ENCODE measurements at places on chromosomes 12 and 14. TPM values are rescaled to one million over a fixed set of nuclear protein-coding genes. Genes with fewer than 3 reads are reported as not detected.

Gene COX14
- total RNA-seq: 45.0 TPM

Gene USP44
- 3.8 TPM for total RNA-seq

Gene TMEM132D
- total RNA-seq: not detected

Gene CD163L1
- not detected for total RNA-seq

Gene DHH
- 0.07 TPM for total RNA-seq

DNA sequence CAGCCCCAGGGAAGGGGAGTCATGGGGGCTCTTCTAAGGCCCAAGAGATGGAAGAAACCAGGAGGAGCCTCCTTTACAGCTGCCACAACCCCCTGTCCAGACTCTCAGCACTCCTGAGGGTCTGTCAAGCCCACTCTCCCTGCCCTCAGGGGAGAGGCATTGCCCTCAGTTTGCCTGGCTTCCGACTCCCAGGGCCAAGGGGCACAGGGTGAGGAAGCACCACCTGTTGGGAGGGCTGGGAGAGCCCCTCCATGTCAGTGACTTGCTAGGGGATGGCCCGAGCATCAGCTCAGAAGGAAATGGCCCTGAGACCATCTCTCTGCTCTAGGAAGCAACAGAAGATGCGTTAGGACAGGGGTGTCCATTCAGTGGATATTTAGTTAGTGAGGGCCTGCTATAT, 36.1 kb downstream of the LTBP2 start:
- peaks cover 43% of the 10 kb centered on the region for H3K4me1 ChIP-seq
- H3K4me3 ChIP-seq: no peak overlapping the region
- peaks cover 18% of the 10 kb centered on the region for H3K27me3 ChIP-seq

- H3K4me1 ChIP-seq: no peaks in the 10 kb centered on the region
- DNase-seq: no peak
- no peak overlapping the region for H3K4me3 ChIP-seq
Observed at GRCh38 chr12:76860256-76860655, 18.6 kb downstream of the CSRP2 start.

- H3K27me3 ChIP-seq: peaks cover 17% of the 10 kb centered on the region
- H3K27ac ChIP-seq: no peak overlapping the region
- DNase-seq: no peak
- peaks cover 2% of the 10 kb centered on the region for H3K4me1 ChIP-seq
Observed at GRCh38 chr12:65603438-65604351, 220.6 kb upstream of the HMGA2 start.

DNA sequence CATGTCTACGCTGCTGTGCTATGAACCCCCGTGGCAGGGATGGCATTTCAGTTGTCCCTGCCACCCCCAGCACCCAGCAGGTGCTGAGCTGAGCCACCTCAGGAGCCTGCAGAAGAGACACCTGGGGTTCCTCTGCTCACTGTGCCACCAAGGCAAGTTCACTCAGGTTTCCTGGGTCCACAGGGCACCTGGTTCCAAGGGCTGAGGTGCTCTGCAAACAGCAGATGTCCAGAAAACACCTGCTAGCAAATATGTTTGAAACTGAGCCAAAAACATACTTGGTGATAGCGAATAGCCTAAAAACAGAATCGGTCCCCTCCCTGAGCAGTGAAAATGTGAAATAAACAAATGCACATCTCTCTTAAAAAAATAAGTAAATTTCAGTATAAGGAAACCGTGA, 35.6 kb upstream of the GPR68 start:
- no peak overlapping the region for H3K27ac ChIP-seq
- no peak overlapping the region for H3K4me3 ChIP-seq
- DNase-seq: no peak
- no peaks in the 10 kb centered on the region for H3K27me3 ChIP-seq
- H3K4me1 ChIP-seq: peaks cover 9% of the 10 kb centered on the region

- H3K27ac ChIP-seq: no peak overlapping the region
- no peaks in the 10 kb centered on the region for H3K36me3 ChIP-seq
- no peak overlapping the region for H3K4me3 ChIP-seq
- peaks cover 16% of the 10 kb centered on the region for H3K4me1 ChIP-seq
- DNase-seq: no peak
Observed at GRCh38 chr14:55448141-55448614, 7.8 kb upstream of the TBPL2 start.

- no peaks in the 10 kb centered on the region for H3K27me3 ChIP-seq
- peak overlapping the region; percentile 79 for H3K27ac ChIP-seq
- H3K4me1 ChIP-seq: peaks cover 15% of the 10 kb centered on the region
- H3K4me3 ChIP-seq: no peak overlapping the region
- DNase-seq: no peak
Observed at GRCh38 chr14:95260537-95261361, 59.0 kb downstream of the CLMN start.

GRCh38 chr14:59823179-59823578, 47.4 kb downstream of the RTN1 start:
- no peak overlapping the region for H3K27ac ChIP-seq
- H3K27me3 ChIP-seq: no peaks in the 10 kb centered on the region
- H3K4me3 ChIP-seq: no peak overlapping the region
- H3K4me1 ChIP-seq: no peaks in the 10 kb centered on the region

- H3K4me3 ChIP-seq: peak overlapping the region; percentile 86
- H3K27ac ChIP-seq: peak overlapping the region; percentile 93
- peaks cover 6% of the 10 kb centered on the region for H3K36me3 ChIP-seq
- H3K4me1 ChIP-seq: peaks cover 22% of the 10 kb centered on the region
- no peaks in the 10 kb centered on the region for H3K27me3 ChIP-seq
Observed at GRCh38 chr14:50363714-50364111, 33.0 kb downstream of the CDKL1 start.

GRCh38 chr12:48826209-48826855, 8.0 kb downstream of the CACNB3 start:
- DNase-seq: no peak
- no peaks in the 10 kb centered on the region for H3K27me3 ChIP-seq
- no peak overlapping the region for H3K4me3 ChIP-seq
- peaks cover 27% of the 10 kb centered on the region for H3K36me3 ChIP-seq
- H3K4me1 ChIP-seq: no peaks in the 10 kb centered on the region

- no peaks in the 10 kb centered on the region for H3K27me3 ChIP-seq
- peaks cover 12% of the 10 kb centered on the region for H3K4me1 ChIP-seq
- H3K27ac ChIP-seq: no peak overlapping the region
- DNase-seq: no peak
Observed at GRCh38 chr12:131087991-131088700, 134.4 kb downstream of the ADGRD1 start.

DNA sequence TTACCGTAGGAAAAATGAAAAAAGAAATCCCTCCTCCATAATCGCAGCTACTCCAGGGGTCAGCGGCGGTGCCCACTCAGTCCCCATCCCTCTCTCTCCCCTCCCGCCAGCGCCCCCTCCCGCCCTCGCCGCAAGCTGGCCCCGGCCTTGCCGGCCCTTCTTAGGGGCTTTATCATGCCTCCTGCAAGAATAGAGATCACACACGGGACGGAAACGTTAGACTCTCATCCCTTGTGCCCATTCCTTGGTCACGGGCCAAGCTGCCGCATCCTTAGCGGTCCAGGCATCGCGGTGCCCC, 692 bp upstream of the COX14 start:
- H3K4me3 ChIP-seq: peak overlapping the region; percentile 95
- no peaks in the 10 kb centered on the region for H3K27me3 ChIP-seq

DNA sequence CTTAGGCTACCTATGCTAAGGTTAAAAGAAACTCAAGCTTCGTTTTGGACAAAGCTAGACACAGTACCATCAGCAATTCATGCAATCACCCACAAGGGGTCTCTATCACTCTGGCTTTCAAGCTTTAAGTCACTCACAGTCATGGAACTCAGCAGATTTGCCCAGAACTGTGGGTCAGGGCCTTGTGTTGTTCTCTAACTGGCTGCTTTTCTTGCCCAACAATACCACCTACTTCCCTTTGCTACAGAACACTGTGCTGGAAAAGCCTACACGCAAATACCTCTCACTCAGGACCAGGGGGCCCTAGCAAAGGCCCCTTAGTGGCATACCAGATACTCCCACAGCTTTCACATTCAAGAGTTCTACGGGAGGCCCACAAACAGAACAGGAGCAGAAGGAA, 9.1 kb downstream of the NEMP1 start:
- H3K27ac ChIP-seq: peak overlapping the region; percentile 89
- H3K27me3 ChIP-seq: no peaks in the 10 kb centered on the region
- H3K4me3 ChIP-seq: peak overlapping the region; percentile 61
- peak; percentile 90 for DNase-seq
- H3K36me3 ChIP-seq: peaks cover 62% of the 10 kb centered on the region
- H3K4me1 ChIP-seq: peaks cover 45% of the 10 kb centered on the region

- no peak overlapping the region for H3K4me3 ChIP-seq
- no peaks in the 10 kb centered on the region for H3K36me3 ChIP-seq
- no peak for DNase-seq
- H3K4me1 ChIP-seq: no peaks in the 10 kb centered on the region
- H3K27ac ChIP-seq: no peak overlapping the region
- no peaks in the 10 kb centered on the region for H3K27me3 ChIP-seq
Observed at GRCh38 chr12:42981379-42981778, 391.8 kb upstream of the PRICKLE1 start.

DNA sequence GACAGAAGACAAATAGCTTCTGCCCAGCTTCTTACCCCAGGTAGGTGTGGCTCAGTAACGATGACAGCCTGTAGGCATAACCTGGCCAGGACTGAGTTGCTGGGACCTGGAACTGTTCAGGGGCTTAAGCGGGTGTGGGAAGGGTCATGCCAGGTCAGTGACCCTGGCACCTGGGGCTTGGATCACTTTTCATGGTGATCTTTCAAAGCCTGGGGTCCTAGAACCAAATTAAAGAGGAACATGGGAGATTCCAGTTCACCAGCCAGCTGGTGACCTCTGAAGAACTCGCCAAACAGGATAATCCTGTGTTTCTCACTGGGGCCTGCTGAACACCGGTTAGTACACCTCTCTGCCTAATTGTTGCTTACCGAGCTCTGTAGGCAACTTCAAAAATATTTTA, 102.6 kb upstream of the LMNTD1 start:
- H3K27me3 ChIP-seq: peaks cover 5% of the 10 kb centered on the region
- DNase-seq: no peak
- H3K36me3 ChIP-seq: no peaks in the 10 kb centered on the region

DNA sequence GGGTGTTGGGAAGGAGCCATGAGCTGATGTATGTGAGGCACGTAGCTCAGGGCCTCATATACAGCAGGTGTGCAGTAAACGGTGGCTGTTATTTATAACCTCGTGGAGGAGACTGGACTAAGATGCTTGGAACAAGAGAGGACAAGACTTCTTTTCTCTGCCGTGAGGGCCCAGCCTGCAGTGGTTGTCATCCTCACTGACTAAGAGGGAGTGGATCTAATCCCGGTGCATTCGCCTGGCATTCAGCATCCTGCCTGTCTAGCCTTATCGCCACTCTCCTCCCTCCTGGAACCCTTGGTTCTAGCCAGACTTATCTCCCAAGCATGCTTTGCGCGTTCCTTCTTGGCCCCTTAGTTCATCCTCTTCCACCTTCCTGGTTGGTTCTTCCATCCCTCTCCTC, 3.9 kb downstream of the TSPAN9 start:
- H3K27me3 ChIP-seq: peaks cover 21% of the 10 kb centered on the region
- H3K27ac ChIP-seq: no peak overlapping the region
- no peak overlapping the region for H3K4me3 ChIP-seq
- H3K36me3 ChIP-seq: no peaks in the 10 kb centered on the region

- H3K36me3 ChIP-seq: no peaks in the 10 kb centered on the region
- no peaks in the 10 kb centered on the region for H3K4me1 ChIP-seq
- H3K27ac ChIP-seq: no peak overlapping the region
- no peaks in the 10 kb centered on the region for H3K27me3 ChIP-seq
- H3K4me3 ChIP-seq: no peak overlapping the region
Observed at GRCh38 chr12:18158774-18159557, 69.0 kb upstream of the RERGL start.

GRCh38 chr12:79174626-79175025, 310.1 kb downstream of the SYT1 start:
- no peaks in the 10 kb centered on the region for H3K27me3 ChIP-seq
- H3K36me3 ChIP-seq: no peaks in the 10 kb centered on the region
- DNase-seq: no peak
- H3K27ac ChIP-seq: no peak overlapping the region

DNA sequence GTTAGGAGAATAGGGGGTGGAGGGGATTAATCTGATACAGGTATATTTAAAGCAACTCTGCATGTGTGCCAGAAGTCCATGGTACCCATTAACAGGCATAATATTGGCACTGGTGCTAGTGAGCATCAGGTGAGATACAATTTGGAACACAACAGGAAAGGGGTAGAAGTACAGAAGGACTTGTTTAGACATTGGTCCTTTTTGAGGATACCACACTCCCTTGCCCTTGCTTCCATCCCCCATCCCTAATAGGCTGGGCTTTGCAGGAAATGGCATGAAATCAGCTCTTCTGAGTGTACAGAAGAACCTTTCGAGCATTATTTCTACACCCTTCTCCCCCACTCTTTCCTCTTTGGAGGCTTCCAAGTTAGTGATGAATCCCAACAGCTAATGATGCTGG, 16.4 kb downstream of the PCBP2 start:
- DNase-seq: no peak
- H3K4me1 ChIP-seq: peaks cover 19% of the 10 kb centered on the region
- H3K27ac ChIP-seq: no peak overlapping the region
- no peaks in the 10 kb centered on the region for H3K27me3 ChIP-seq

- peak overlapping the region; percentile 99 for H3K27ac ChIP-seq
- peaks cover 2% of the 10 kb centered on the region for H3K27me3 ChIP-seq
- DNase-seq: no peak
Observed at GRCh38 chr14:45253754-45254310, 830 bp upstream of the MIS18BP1 start.

DNA sequence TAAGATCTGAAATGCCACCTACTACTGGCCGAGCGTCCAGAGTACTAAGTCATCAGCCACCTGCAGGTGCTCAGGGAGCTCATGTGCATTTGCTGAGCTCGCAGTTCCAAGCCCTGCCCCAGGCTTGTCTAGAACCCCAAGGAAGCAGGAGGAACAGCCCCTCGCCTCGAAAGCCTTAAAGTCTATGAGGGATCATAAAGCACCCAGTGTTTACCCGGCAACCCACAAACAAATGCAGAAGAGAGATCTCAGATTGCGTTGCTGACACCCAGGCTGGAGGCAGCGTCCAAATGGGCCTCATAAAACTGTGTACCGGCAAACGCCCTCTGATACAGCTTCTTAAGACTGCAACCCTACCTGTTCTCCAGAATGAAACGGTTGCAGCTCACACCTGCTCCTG, 6.8 kb downstream of the KDM2B start:
- peaks cover 9% of the 10 kb centered on the region for H3K4me1 ChIP-seq
- H3K27me3 ChIP-seq: no peaks in the 10 kb centered on the region
- H3K27ac ChIP-seq: peak overlapping the region; percentile 25
- H3K36me3 ChIP-seq: peaks cover 36% of the 10 kb centered on the region

DNA sequence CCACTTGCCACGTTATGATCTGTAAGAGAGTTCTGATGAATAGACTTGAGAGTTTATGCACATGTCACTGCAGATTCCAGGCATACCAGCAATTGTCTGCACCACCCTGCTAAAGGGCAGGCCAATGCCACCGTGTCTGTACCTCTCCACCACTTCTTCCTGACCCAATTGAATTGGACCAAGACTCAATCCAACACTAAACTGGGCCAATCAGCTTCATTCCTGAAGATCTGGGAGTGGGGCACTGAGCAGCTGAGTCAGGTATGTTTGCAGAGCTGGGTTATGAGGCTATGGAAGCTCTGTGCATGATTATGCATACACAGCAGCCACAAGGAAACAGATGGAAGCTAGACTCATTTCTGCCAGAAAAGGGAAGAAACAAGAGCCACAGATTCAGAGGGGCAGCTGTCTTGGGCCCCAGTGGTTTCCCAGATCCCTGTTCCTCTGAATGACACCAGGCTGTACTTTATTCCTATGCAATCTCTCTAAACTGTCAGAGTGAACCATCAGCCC, 28.0 kb downstream of the DAO start:
- no peak overlapping the region for H3K27ac ChIP-seq
- DNase-seq: no peak
- no peaks in the 10 kb centered on the region for H3K4me1 ChIP-seq
- H3K4me3 ChIP-seq: no peak overlapping the region

- H3K27me3 ChIP-seq: peaks cover 10% of the 10 kb centered on the region
- H3K27ac ChIP-seq: no peak overlapping the region
- H3K4me1 ChIP-seq: no peaks in the 10 kb centered on the region
- no peak for DNase-seq
- H3K36me3 ChIP-seq: no peaks in the 10 kb centered on the region
Observed at GRCh38 chr14:92413379-92413778, 90.4 kb downstream of the SLC24A4 start.
